ENCODE measurements at places on chromosomes 2 and 18.

DNA sequence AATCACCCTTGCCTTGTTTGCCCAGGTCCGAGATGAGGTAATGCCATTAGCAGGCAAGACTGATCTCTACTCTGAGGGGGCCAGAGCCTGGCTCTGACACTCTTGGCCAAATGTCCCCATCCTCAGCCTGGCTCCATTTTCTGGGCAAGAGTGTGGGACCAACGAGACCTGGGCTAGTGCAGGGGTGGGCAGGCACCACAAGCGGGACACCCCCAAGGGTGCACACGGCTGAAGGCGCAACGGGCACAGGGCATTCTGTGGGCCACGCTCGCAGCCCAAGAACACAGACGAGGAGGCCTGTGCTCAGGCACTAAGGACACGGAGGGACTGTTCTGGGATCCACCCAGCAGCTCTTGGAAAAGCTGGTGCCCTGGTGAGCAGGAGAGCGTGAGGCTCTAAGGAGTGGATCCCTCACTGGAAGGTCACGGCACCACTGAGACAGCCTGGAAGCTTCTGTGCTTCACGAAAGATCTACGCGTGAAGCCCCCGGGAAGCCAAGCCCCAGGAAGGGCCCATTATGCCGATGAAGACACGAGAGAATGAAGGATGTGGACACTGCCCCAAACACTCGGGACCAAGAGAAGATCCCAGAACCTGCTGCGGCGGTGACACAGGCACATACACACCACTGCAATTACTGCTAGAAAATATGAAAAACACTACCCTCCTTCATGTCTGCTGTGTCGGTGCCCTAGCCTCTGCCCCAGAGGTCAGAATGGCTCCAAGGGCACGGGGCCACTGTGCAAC lies 138.2 kb downstream of the HDAC4 start:
- DNase-seq: no peak

DNA sequence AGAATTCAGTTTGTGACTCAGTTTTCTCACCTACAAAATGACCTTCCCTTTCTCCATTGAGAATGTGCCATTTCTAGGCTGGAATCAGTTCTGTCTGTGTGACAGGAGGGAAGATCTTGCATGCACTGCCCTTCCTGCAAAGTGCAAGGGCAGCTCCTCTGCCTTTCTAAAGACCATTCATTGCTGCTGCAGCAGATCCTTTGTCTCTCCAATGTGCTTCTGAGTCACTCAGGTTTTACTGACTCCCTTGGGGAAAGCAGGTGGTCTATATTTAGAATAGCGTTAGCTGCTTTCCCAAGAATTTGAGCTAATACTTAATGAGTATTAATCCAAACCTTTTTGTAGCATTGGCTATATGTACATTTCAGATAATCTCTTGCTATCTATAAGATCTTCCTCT lies 62.5 kb downstream of the DAW1 start:
- DNase-seq: no peak

GRCh38 chr2:232567721-232568120 lies 17.2 kb downstream of the EIF4E2 start:
- DNase-seq: no peak

DNA sequence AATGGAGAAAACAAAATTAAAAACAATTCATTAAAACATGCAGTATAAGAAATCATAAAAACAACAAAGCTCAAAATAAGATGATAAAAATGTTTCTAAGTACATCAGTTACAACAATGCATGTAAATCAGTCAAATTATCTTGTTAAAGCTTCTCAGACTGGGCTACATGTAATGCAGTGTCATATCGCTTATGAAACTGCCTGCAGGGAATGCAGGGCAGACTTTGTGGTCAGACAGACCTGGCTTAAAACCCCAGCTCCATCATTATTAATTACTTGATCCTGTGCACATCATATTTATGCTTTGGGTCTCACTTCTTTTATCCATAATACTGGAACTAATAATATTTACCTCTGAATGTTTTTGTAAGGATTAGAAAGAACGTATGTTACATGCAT lies 74.6 kb downstream of the PID1 start:
- DNase-seq: no peak

DNA sequence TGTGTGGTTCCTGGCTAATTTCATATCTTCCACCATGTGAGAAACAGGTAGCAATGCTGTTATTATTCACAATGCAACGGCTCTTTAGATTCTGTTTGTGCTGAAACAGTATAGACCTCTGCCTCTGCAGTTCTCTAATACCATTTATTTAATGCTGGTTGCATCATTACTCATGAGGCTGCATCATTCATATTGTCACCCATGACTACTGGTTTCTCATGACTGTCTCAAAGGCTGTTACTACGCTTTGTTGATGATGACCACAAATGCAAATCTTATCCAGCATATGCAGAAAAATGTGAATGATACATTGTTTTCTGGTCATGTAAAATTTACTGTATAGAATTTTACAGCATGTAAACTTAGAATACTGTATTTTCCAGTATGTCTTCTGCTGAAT lies 22.5 kb downstream of the CAVIN2 start:
- no peak for DNase-seq

GRCh38 chr18:37182340-37183135 lies 353.6 kb downstream of the KIAA1328 start:
- DNase-seq: no peak

GRCh38 chr2:128323555-128323931 lies 4.9 kb upstream of the HS6ST1 start:
- no peak for DNase-seq
